ENCODE measurements at places on chromosomes 7 and 10.

GRCh38 chr7:115034515-115034914, 112.6 kb downstream of the MDFIC start:
- no peak for DNase-seq

- DNase-seq = no peak
These were observed 41.8 kb downstream of the CAMK2B start for GRCh38 chr7:44283381-44284211.

GRCh38 chr10:7351894-7352293, 58.9 kb downstream of the SFMBT2 start:
- no peak for DNase-seq

- no peak for DNase-seq
These were observed 23.2 kb downstream of the KPNA7 start for GRCh38 chr7:99184532-99185218.

DNA sequence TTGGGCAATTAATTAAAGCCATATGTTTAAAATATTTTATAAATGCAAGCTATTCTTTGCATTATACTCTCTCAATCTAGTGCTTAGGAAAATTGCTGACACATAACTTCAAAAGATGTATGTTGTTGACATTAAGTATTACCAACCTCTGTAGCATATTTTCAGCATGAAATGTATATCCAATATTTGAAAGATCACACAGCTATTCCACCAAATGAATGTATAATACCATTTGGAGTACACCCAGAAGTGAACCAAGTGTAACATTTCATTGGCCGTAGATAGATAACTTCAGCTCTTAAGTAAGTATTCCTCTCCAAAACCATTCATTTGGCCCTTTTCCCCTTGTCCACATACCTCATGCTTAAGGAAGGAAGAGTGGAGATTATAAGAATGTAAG, 104.6 kb downstream of the HECTD2 start:
- no peak for DNase-seq

- no peak for DNase-seq
These were observed 57.6 kb downstream of the VCL start for GRCh38 chr10:74055383-74056049.

- DNase-seq = no peak
These were observed 44.8 kb upstream of the LOXL4 start for GRCh38 chr10:98312822-98313221.

DNA sequence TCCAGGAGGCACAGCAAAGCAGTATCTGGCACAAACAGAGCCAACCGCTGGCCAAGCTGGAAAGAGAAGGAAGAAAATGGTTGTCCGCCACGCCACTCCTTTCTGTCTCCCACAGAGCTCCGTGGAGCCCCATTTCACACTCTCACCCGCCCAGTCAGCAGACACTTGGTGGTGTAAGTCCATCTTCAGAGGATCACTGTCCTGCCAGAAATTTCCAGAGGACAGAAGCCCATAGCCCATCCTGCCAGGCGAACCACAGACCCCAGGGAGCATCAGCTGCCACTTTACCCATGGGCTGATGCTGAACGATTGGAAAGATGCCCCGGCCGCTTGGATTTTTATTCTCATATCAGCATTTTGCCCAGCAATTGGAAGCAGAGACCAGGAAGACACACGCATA, 144.7 kb upstream of the LYZL2 start:
- DNase-seq = no peak

GRCh38 chr10:33680036-33680435, 345.6 kb upstream of the NRP1 start:
- no peak for DNase-seq

- DNase-seq = no peak
These were observed 7.2 kb downstream of the RGS10 start for GRCh38 chr10:119535305-119535704.

GRCh38 chr10:100687143-100688003, 58.0 kb upstream of the PAX2 start:
- no peak for DNase-seq

GRCh38 chr10:11191678-11192077, 174.0 kb downstream of the CELF2 start:
- DNase-seq = no peak

GRCh38 chr10:18066947-18067346, 73.3 kb upstream of the CACNB2 start:
- DNase-seq = no peak

- DNase-seq = peak; percentile 5
These were observed 196.8 kb downstream of the SKAP2 start for GRCh38 chr7:26667514-26668133.

DNA sequence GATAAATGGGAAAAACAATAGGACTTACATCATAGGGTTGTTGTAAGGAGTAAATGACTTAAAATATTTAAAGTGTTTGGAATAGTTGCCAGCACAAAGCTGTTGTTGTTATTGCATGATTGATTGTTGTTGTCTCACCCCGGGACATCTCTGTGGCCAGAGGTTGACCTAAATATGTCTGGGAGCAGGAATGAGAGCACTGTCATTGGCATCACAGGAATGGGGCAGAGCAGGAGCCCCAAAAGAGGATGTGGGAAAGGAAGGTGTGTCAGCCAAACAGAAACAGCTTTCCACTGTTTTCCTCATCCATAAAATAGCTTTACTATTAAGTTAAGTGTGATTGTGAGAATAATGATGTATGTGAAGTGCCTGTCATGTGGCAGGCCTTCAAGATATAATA, 121.6 kb downstream of the TMEM168 start:
- DNase-seq = no peak

DNA sequence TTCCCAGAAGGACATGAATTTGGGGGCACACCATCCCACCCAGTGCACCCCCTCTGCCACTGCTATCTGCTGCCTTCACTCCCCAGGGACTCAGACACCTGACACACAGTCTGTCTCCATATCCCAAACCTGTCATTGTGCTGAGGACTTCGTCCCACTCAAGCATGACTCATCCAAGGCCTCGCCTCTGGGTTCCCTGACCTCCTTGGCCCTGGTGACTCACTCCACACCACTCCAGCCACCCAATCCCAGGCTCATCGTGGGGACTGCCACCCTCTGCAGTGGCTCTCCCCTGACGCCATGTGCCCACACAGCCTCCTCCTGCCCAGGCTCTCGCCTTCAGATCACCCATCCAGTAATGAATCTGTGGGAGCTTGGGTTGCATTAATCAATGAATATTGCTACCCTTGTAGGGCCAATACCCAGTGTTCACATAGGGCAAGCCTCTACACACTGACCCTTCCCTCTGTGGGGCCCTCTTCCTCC, 6.6 kb upstream of the INSIG1 start:
- DNase-seq = no peak

GRCh38 chr7:64872351-64873154, 30.5 kb upstream of the ZNF273 start:
- no peak for DNase-seq

DNA sequence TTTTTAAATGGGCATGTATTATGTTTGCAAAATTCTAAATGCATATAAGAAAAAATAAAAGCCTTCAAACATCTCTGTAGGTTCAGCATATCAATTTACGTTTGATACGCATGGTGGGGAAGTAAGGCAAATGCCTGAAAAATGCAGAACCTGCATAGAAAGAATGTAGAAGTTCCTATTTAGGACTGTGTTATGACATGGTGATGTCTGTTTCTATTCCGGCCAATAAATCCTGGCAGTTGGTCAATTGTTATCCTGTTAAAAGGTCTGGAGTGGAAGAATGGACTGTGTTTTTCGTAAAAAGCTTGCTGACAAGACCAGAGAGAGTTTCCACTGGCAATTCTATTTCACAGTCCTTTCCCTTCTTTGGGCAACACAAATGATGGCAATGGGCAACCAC, 49.6 kb upstream of the CAV2 start:
- DNase-seq = no peak

- DNase-seq = no peak
These were observed 442.3 kb downstream of the PTPRN2 start for GRCh38 chr7:158145370-158145769.

GRCh38 chr10:22810643-22811465, 96.5 kb upstream of the PIP4K2A start:
- DNase-seq = no peak

DNA sequence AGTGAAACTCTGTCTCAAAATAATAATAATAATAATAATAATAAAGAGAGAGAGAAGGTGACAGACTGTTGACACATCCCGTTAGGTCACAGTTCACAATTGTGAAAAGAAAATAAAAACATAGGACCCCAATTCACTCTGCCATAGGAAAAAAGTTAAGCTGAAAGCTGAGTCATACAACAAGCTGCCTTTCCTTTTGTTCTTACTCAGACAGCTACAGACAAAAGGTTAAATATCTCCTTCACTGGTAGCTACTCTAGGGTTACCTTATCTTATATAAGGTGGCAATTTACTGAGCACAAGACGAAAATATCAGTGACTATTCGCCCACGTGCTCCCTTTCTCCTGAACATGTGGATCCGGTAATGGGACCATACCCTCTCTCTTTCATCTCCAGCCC, 17.5 kb downstream of the TUBAL3 start:
- no peak for DNase-seq

DNA sequence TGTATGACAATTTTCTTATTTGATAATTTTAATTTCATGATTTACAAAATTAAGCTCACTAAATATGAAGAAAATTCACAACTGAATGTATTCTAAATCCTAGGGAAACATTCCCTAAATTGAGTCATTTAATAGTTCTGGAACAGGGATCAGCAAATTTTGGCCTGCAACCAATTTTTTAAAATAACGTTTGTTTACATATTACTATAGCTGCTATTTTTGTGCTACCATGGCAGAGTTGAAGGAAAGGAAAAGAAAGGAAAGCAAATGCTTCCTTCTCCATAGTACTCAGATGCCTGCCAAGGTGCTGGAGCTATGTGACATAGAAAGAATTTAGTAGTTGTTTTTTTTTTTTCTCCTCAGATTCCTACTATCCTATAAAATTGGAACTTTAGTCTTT, 1307.7 kb upstream of the LRRTM3 start:
- no peak for DNase-seq

DNA sequence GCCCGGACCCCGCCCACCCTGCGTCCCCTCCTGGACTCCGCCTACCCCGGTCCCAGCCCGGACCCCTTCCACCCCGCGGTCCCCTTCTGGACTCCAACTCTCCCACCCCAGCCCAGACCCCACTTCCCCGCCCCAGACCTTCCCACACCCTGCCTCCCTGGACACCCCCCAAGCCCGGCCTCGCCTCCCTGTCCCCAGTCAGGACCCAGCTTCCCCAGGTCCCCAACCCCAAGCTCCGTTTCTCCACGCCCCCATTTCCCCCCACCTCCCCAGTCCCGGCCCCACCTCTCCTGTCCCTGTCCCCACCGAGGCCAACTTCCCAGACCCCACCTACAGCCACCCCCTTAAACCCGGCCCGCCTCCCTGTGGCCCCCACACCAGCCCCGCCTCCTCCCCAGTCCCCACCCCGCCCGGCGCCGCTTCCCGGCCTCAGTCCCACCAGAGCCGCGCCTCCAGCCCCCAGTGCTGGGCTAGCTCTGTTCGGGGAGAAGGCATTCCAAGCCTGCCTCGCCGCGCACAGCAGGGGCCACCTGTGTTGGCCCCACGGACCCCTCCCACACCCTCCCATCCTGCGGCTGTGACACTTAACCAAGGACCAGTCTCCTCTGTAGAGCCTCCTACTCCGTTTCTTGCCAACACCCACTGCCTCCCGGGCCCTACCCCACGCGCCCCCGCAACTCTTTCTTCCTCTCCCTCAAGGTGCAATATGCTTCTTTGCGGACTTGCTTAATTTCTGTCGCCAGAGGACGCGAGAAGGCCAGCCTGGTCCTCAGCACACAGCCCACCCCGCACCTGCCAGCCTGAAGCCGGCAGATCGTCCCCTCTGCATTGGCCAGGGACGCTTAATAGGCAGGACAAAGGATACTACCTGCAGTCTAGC, 736 bp upstream of the ITIH5 start:
- DNase-seq = no peak

DNA sequence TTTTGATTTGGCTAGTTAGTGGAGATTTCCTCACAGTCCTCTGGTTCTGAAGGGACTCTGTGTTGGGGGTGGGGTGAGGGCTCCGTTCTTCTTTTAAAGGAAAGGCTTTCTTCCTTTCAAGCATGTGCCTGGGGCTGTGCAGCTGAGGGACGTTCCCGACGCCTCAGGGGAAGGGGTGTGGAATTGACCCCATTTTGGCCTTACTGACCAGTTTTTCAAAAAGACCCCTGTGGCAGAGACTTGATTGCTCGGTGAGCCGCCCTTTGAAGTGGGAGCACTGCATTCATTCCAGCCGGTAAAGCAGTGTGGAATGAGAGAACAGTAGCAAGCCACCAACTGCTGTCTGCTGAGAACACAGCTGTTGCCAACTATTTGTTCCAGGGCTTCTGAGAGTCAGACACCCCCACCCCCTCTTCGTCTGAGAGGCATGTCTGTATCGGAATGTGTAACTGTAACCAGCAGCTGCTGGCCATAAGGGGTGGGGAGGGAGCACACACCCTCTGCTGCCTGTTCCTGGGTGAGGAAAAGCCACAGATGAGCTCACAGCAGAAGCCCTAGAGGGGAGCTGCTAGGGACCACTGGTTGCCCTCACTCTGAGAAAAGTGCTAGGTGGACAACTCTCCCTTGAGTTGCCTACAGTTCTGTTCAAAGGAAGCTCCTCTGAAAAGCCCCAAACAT, 33.2 kb downstream of the WBP1L start:
- DNase-seq = no peak

GRCh38 chr7:47846138-47846836, 102.0 kb downstream of the PKD1L1 start:
- DNase-seq = no peak
